ENCODE measurements at places on chromosomes 2 and 18.
A peak's percentile ranks its signal among the peaks of the same experiment; 100 is the strongest.

GRCh38 chr2:112542984-112543661 lies 858 bp downstream of the POLR1B start:
- no peak for DNase-seq

- DNase-seq, result no peak
Observed at GRCh38 chr2:128784626-128785306, 466.1 kb upstream of the HS6ST1 start.

- DNase-seq, result no peak
Observed at GRCh38 chr2:197236816-197237215, 73.8 kb downstream of the ANKRD44 start.

- DNase-seq, result no peak
Observed at GRCh38 chr2:62406573-62407043, 99.4 kb downstream of the TMEM17 start.

DNA sequence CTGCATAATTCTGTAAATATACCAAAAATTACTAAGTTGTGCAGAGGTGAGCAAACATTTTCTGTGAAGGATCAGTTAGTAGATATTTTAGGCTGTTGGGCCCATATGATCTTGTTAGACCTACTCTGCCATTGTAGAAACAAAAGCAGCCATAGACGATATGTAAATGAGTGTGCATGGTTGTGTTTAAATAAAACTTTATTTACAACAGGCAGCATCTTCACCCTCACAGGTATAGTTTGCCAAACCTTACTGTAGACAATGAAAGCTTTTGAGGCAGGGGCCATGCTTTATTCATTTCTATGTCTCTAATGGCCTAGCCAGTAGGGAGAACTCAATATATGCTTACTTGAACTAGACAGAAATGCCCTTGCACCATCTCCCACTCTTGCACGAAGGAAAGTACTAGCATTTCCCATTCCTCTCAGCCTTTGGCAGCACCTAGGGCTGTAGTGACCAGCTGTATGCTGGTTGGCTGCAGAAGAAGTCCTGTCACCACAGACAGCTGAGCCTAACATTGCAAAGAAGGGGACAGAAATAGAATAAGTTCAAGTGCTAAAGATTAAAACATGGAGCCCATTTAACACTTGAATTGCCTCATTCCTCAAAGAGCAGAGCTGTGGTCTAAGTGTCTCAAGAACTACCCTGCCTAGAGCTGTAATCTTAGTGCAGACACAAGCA lies 305.1 kb upstream of the MGAT5 start:
- no peak for DNase-seq

- no peak for DNase-seq
Observed at GRCh38 chr2:43323857-43324256, 97.5 kb upstream of the ZFP36L2 start.

GRCh38 chr2:32991091-32991845 lies 44.5 kb downstream of the LTBP1 start:
- DNase-seq, result no peak

DNA sequence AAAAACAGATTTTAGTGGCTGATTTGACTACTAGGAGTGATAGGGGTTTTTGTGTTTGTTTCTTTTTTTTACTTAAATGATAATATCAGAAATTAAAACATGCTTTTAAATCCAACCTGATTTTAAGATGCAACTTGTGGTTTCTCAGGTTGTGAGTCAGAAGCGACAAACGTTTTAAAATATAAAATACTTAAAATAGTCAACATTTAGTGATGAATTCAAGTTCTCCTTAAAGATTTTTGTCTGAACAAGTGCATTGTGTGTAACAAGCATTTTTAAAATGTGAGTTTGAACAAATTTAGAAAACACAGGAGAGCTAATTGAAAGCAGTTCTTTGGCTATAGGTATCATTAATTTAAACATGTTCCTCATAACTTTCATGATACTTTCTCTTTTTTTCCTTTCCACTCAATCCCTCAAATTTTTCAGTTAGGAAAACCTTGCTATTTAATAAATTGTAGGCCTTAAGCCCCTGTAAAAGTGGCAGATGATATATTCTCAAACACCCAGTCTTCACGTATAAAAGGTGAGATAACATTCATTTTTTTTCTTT lies 3.6 kb downstream of the TBR1 start:
- no peak for DNase-seq

- DNase-seq, result no peak
Observed at GRCh38 chr2:19214682-19215391, 143.6 kb downstream of the OSR1 start.

DNA sequence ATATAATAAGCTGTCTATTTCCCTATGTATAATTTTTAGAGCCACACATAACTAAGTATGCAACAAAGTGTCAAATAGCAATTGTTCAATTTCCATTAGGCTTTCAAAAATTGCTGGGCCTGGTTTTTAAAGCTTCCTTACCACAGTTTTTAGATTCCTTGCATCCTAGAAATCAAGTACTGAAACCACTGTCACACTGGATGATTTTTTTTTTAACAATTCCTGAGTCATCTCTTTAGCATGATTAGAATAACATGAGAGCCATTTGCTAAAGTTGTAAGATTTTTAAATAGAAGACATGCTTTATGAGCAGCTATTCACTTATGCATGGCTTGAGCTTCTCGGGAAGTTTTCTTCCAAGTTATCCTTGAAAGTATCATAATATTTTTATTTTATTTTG lies 319.5 kb upstream of the NXPH2 start:
- DNase-seq, result no peak

GRCh38 chr2:8554296-8554806 lies 127.5 kb upstream of the ID2 start:
- no peak for DNase-seq

- DNase-seq, result peak; percentile 78
Observed at GRCh38 chr2:157838442-157839161, 37.5 kb downstream of the ACVR1 start.

- DNase-seq, result no peak
Observed at GRCh38 chr2:149732730-149733290, 145.2 kb upstream of the MMADHC start.

DNA sequence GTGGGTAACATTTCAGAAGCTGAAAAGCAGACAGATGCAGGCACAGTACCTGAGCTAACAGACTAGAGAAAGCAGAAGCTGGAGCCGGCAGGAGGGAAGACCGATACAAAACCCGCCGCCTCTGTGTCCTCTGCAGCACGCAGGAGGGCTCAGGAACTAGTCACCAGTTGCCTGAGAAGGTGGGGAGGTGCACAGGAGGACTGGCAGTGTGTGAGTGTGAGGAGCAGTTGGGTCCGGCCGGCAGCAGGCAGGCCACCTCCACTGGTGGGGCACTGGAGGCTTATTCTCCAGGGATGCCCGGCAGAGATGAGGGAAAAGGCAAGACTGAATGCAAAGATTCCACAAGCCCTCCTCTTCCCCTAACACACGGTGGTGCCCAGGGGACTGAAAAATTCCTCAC lies 18.2 kb downstream of the ERCC3 start:
- no peak for DNase-seq

DNA sequence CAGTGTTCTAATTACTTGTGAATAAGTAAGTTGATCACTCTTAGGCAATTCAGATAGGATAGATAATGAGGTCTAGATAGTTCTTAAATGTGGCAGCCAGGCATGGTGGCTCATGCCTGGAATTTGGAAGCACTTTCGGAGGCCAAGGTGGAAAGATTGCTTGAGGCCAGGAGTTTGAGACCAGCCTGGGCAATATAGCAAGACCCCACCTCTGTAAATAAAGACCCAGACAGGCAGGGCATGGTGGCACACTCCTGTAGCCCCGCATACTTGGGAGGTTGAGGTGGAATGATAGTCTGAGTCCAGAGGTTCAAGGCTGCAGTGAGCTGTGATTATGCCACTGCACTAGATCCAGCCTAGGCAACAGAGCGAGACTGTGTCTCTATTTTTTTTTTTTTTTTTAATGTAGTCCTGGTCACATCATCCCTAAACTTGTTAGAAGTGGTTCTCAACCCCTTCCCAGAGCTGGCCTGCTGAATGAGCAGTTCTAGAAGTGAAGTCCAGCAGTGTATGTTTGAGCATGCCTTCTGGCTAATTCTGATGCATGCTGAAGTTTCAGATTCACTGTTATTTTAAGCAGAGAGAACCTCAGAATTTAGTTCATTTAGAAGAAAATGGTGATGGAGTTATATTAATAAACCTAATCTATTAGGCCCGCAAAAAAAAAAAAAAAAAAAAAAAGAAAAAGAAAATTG lies 306.2 kb downstream of the PRKCE start:
- no peak for DNase-seq

DNA sequence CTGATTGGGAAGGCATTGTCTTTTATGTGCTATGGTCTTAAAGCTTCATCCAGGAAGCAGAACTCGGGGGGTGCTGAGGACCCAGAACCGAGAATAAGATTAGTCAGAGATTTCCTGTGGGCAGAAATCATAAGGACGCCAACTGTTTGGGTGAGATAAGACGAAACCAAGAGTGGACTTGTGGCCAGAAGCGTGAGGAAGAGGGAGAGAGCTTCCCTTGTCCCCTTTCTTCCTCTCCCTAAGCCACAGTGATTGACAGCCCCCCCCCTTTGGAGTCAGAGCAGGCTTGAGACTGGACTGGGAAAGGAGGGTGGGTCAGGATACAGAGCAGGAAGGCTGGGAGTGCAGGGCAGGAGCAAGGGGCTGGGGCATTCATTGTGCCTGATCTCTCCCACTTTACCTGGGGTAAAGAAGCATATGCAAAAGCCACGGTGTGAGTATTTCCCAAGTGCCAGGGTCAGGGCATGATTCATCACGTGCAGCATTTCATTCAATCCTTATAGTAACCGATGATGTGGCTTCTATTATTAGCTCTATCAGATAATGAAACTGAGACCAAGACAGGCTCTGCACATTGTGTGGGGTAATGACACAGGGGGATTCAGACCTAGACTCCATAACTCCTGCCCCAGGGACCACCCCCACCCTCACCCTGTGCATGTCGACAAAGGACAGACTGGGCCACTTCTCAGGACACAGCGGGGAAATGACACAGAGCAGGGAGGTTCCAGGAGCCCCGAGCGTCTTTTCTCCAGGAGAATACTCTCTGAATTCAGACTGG lies 3.0 kb upstream of the IL1RN start:
- DNase-seq, result no peak

All from NCI-H446 treated with DMSO at 0.1 percent for 48 hours (cell line).